Mesenteric fat pad (tissue), 1 donor: ENCODE measurements at places on chromosomes 7 and 10. TPM values are rescaled to one million over a fixed set of nuclear protein-coding genes. Genes with fewer than 3 reads are reported as not detected.

Gene PTCD1
- total RNA-seq, result 11.7 TPM

Gene KNDC1
- total RNA-seq, result 0.13 TPM

Gene TFEC
- 12.7 TPM for total RNA-seq

Gene ZNF862
- 9.4 TPM for total RNA-seq

Gene IFIT1B
- not detected for total RNA-seq

Gene AOAH
- 9.4 TPM for total RNA-seq

Gene HOXA13
- total RNA-seq, result 1.9 TPM

Gene CREB3L2
- total RNA-seq, result 175 TPM

Gene SEC31B
- 9.8 TPM for total RNA-seq

Gene LCOR
- 40.7 TPM for total RNA-seq

Gene NSUN5
- 19.1 TPM for total RNA-seq

Gene VENTX
- 4.0 TPM for total RNA-seq

Gene CFAP43
- 0.06 TPM for total RNA-seq
